ENCODE measurements at places on chromosomes 12 and 14.

GRCh38 chr14:94594441-94594840, 13.2 kb downstream of the SERPINA5 start:
- DNase-seq, result no peak

GRCh38 chr14:90614696-90615516, 201.3 kb downstream of the TTC7B start:
- no peak for DNase-seq

- DNase-seq, result no peak
These were observed 234.7 kb downstream of the CCDC91 start for GRCh38 chr12:28424965-28425364.

GRCh38 chr14:71416392-71416791, 509.1 kb downstream of the PCNX1 start:
- no peak for DNase-seq
